ENCODE measurements at places on chromosomes 4 and X.

GRCh38 chr4:90689739-90690138 is 562.5 kb downstream of the CCSER1 start:
- DNase-seq, result no peak
- no peaks in the 10 kb centered on the region for H3K36me3 ChIP-seq
- H3K27me3 ChIP-seq, result peaks cover 1% of the 10 kb centered on the region

DNA sequence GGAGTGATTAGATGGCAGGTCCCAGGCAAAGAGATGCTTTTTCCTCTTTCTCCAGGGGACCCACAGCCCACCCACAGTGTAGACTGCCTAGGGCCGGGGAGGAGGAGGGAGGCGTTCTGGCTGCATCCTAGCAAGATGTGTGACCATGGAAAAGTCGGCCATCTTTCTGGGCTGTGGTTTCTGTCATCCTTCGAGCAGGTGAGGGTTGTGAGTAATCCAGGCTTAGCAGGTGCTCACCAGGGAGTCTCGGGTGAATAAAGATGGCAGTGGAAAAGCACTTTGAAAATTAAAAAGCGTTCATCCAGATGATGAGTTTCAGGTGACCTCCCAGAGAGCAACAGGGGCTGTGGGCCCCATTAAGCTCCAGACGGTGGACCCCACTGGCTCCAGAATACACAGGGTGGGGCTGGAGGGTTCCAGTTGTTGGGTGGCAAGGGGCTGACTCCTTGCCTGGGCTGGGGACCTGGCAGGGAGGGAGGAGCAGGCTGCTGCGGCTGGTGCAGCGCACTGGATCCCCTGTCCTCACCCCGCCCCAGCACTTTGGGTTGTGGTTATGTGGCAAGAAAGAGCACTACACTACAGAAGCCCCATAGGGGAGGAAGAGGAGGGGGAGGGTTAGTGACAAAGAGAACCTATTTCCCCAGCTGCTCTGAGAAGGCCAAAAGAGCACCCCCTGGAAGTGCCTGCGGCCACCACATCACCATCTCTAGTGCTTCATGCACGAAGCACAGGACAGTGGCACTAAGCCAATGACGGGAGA is 23.7 kb downstream of the ELF4 start:
- H3K4me1 ChIP-seq, result peaks cover 55% of the 10 kb centered on the region
- no peaks in the 10 kb centered on the region for H3K27me3 ChIP-seq
- peak overlapping the region; percentile 90 for H3K27ac ChIP-seq
- DNase-seq, result peak; percentile 65
- H3K36me3 ChIP-seq, result peaks cover 4% of the 10 kb centered on the region

DNA sequence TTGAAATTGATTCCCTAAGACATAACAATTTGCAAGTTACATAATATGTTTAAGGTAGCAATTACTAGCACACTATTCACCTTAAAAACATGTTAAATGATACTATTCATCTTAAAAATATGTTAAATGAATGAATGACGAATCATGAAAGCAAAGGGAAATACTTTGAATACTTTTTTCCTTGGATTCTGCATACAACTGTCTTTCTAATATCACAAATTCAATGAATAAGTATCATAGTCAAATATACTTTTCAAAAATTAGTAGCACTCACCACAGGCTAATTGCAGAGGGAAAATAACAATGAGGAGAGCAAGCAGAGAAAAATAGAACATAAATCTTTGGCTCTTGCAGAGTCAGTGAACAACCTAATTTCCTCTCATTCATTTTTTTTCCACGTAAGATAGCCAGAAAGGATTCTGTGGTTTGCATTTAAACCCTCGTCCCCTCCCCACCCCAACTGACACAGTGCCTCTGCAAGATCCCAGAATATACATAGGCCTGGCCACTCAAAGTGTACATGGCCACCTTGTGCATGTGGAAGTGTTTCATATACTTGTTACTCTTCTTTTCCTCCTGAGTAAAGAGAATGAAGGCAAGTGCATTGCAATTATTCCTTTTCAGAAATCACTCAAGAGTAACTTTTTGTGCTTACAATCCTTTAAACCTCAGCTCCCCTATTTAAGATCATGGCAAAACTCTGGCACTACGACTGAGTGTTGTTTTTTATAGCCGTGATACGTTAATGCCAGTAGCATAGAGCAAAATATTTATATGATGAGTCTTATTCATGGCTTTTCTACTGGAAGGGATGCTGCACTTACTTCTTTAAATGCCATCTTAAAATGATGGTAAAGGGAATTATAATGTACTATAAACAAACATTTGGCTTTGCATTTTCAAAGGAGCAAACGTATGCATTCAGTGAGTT is 236.4 kb downstream of the PDGFC start:
- no peaks in the 10 kb centered on the region for H3K36me3 ChIP-seq
- H3K4me1 ChIP-seq, result no peaks in the 10 kb centered on the region
- H3K27me3 ChIP-seq, result no peaks in the 10 kb centered on the region
- no peak overlapping the region for H3K27ac ChIP-seq
- H3K4me3 ChIP-seq, result no peak overlapping the region

- no peak overlapping the region for H3K4me3 ChIP-seq
- DNase-seq, result no peak
- no peaks in the 10 kb centered on the region for H3K4me1 ChIP-seq
- H3K36me3 ChIP-seq, result no peaks in the 10 kb centered on the region
Measured at GRCh38 chrX:1124531-1124930, 87.9 kb downstream of the CRLF2 start.

GRCh38 chr4:96986816-96987215 is 1146.9 kb downstream of the PDHA2 start:
- no peak for DNase-seq
- no peak overlapping the region for H3K27ac ChIP-seq
- no peaks in the 10 kb centered on the region for H3K36me3 ChIP-seq
- H3K4me3 ChIP-seq, result no peak overlapping the region
- H3K27me3 ChIP-seq, result no peaks in the 10 kb centered on the region

DNA sequence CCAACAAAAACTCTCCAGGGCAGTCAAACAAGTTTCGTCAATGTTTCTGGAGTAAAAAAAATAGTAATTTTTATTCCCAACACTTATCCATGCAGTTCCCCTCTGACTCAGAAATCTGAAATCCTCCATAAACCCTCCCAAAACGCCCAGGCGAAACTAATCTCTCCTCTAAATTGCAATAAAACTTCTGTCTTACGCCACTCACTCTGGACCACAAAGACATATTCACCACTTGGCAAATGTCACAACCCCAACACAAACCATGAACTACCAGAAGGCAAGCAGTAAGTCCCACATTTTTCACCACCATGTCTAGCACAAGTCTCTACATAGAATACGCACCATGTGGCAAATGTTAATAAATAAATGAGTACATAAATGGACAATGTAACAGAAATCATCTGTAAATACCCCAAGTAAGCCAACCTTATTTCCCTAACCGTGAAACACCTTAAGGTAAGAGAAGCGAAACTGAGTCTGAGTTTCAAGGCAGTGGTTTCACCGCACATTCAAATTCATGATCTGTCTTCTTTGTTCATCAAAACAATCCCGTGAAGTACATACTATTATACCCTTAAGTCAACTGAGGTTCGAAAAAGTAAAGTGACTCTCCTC is 1.6 kb downstream of the PAPSS1 start:
- no peak for DNase-seq
- H3K4me1 ChIP-seq, result peaks cover 33% of the 10 kb centered on the region
- peaks cover 13% of the 10 kb centered on the region for H3K36me3 ChIP-seq
- peak overlapping the region; percentile 94 for H3K4me3 ChIP-seq
- H3K27ac ChIP-seq, result peak overlapping the region; percentile 2

GRCh38 chrX:50456712-50457484 is 13.7 kb downstream of the DGKK start:
- H3K4me3 ChIP-seq, result no peak overlapping the region
- H3K36me3 ChIP-seq, result no peaks in the 10 kb centered on the region
- DNase-seq, result no peak

GRCh38 chrX:101430457-101431078 is 22.5 kb downstream of the HNRNPH2 start:
- H3K4me1 ChIP-seq, result peaks cover 13% of the 10 kb centered on the region
- peak overlapping the region; percentile 56 for H3K4me3 ChIP-seq
- H3K27me3 ChIP-seq, result no peaks in the 10 kb centered on the region
- H3K27ac ChIP-seq, result peak overlapping the region; percentile 76

DNA sequence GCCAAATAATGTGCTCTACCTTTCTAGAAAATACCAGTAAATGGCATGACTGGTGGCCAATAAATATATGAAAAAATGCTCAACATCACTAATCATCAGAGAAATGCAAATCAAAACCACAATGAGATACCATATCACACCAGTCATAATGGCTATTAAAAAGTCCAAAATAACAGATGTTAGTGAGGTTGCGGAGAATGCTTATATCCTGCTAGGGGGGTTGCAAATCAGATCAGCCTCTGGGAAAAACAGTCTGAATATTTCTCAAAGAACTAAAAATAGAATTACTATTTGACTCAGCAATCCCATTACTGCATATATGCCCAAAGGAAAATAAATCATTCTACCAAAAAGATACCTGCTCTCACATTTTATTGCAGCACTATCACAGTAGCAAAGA is 115.1 kb downstream of the RASGEF1B start:
- DNase-seq, result no peak
- H3K4me1 ChIP-seq, result no peaks in the 10 kb centered on the region
- H3K27ac ChIP-seq, result no peak overlapping the region
- H3K36me3 ChIP-seq, result no peaks in the 10 kb centered on the region
- no peak overlapping the region for H3K4me3 ChIP-seq

DNA sequence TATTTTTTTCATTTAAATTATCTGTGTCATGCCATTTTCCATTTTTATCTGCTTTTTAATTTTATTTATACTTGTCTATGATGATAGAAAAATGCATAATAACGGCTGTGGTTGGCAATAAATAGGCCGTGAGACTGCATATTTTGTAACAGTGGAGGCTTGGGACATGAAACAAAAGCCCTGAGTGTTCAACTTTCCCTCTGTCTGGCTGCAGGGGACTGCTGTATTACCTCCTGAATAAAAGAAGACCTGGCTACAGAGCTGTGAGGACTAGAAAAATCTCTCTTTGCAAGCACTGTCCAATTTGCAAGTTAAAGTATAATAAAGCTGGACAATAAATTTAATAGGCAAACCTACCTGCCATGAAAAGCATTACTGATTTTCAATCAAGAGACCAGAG is 82.1 kb downstream of the MAGEB10 start:
- DNase-seq, result no peak
- H3K4me1 ChIP-seq, result no peaks in the 10 kb centered on the region
- H3K4me3 ChIP-seq, result no peak overlapping the region
- no peaks in the 10 kb centered on the region for H3K27me3 ChIP-seq
- H3K36me3 ChIP-seq, result no peaks in the 10 kb centered on the region

DNA sequence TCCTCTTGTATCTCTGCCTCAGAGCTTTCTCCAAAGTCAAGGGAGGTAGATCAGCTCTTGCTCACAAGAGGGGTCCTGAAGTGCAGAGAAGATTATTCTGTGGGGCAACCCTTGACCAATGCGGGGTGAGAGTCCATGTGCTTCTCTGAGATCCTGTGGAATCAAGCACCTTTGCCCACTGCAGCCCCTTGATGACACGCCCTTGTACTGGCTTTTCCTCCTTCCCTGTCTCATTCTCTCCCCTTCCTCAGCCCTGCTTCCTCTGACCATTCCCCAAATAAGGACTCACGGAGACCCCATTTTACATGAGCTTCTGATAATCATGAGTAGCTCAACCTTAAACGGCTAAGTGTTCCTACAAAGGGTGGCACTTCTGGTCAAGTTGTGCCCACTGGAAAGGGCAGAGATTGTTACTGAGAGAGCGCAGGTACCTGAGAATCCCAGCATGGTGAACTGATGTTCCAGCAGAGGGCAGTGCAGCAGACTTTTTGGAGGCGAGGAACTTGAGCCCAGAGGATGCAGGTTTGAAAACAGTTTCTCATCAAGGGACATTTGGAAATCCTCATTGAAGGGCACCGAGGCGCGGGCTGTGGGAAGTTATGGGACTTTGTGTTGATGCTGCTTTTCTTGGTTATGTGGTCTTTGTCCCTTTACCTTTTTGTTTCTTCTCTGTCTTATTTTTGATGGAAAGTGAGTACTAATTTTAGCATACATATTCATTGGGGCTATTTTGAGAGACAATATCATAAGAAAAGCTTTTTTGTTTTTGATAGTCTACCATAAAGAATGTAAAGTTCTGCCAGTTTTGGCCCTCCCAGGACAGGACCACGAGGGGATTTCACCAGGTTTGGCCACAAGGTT is 201.3 kb downstream of the RBM46 start:
- H3K27me3 ChIP-seq, result peaks cover 4% of the 10 kb centered on the region
- H3K4me3 ChIP-seq, result no peak overlapping the region
- peak; percentile 2 for DNase-seq

DNA sequence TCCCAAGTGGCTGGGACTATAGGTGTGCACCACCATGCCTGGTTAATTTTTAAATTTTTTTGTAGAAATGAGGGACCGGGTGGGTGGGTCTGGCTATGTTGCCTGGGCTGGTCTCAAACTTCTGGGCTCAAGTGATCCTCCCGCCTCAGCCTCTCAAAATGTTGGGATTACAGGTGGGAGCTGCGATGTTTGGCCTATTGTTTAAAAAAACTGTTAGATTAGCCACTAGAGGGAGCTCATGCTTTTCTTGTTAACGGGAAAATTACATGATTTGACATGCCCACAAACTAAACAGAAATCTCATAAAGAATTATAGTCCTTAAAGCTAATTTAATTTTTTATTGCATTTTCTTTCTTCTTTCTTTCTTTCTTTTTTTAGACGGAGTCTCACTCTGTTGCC is 5.0 kb upstream of the SDAD1 start:
- no peak overlapping the region for H3K27ac ChIP-seq
- no peak overlapping the region for H3K4me3 ChIP-seq
- no peaks in the 10 kb centered on the region for H3K36me3 ChIP-seq
- no peak for DNase-seq

- no peak overlapping the region for H3K27ac ChIP-seq
- no peak overlapping the region for H3K4me3 ChIP-seq
- H3K4me1 ChIP-seq, result no peaks in the 10 kb centered on the region
- no peaks in the 10 kb centered on the region for H3K27me3 ChIP-seq
Measured at GRCh38 chrX:138487866-138488265, 223.7 kb downstream of the FGF13 start.
